ELF-1 (cell line): ENCODE measurements at places on chromosomes 11 and 22.
A peak's percentile ranks its signal among the peaks of the same experiment; 100 is the strongest.

DNA sequence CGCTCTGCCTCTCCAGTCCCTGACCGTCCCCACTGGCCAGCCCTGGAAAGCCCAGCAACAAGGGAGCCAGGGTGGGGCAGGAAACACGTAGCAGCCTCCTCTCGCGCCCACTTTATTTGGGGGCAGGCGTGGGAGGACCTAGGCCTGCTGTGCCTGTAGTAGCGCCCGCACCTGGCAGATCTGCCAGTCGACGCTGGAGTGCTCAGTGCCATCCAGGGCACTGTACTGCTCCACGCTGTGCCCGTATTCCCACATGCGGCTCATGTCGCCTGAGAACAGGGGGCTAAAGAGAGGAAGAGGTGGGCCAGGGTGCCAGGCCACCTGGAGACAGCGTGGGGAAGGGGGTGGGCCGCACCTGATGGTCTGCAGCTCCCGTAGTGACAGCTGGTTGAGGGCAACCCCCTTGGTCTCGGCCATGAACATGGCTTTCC is 17.0 kb upstream of the DRICH1 start:
- no peak for DNase-seq

- peak; percentile 43 for DNase-seq
These were observed 89.4 kb downstream of the LDLRAD3 start for GRCh38 chr11:36033082-36033751.

DNA sequence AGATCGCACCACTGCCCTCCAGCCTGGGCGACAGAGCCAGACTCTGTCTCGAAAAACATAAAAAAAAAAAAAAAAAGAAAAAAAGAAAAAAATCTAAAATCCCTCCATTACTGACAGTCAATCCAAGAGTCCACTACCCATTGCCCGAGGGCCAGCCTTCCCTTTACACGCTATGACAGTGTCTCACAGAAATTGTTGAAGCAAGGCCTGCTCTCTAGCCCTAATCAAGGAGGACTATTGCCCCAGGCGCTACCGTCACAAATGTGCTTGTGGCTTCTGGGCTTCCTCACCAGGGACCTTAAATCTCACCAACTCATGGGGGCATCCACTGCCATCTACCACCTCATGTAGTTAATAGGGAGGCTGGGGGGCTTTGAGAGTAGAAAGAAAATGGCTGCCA is 49.9 kb downstream of the UBASH3B start:
- DNase-seq, result no peak

DNA sequence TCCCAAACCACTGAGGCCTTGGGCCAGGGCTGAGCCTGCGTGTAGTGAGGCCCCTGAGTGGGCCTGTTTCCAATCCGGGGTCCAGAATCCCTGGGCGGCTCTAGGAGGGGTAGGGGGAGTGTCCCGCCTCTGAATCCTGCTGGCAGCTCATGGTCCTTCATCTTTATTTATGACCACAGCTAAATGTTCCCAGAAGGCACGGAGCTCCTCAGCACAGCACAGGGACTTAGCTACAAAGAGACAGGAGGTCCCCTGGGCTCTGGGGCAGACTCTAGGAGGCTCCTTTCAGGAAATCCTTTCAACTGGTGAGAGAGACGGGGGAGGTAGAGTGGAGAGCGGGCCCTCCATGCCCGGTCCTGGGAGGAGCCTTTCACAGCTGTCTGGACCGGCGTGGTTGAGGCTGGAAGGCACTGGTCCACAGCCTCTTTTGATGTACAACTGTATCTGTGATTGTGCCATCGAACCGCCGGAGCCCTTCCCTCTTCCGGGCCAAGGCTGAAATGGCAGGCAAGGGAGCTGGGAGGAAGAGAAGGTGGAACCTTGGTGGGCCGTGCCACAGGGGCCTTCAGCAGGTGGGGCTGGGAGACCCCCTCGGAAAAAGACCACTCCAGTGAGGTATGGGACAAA is 46.8 kb downstream of the SCUBE1 start:
- no peak for DNase-seq

- DNase-seq, result peak; percentile 93
These were observed 88.6 kb downstream of the PLEKHA7 start for GRCh38 chr11:16925561-16926065.

GRCh38 chr11:46353698-46354097 is 6.4 kb downstream of the DGKZ start:
- DNase-seq, result no peak

GRCh38 chr11:32905028-32905667 is 12.5 kb downstream of the QSER1 start:
- DNase-seq, result no peak

GRCh38 chr22:49366437-49366836 is 461.2 kb downstream of the BRD1 start:
- DNase-seq, result no peak

DNA sequence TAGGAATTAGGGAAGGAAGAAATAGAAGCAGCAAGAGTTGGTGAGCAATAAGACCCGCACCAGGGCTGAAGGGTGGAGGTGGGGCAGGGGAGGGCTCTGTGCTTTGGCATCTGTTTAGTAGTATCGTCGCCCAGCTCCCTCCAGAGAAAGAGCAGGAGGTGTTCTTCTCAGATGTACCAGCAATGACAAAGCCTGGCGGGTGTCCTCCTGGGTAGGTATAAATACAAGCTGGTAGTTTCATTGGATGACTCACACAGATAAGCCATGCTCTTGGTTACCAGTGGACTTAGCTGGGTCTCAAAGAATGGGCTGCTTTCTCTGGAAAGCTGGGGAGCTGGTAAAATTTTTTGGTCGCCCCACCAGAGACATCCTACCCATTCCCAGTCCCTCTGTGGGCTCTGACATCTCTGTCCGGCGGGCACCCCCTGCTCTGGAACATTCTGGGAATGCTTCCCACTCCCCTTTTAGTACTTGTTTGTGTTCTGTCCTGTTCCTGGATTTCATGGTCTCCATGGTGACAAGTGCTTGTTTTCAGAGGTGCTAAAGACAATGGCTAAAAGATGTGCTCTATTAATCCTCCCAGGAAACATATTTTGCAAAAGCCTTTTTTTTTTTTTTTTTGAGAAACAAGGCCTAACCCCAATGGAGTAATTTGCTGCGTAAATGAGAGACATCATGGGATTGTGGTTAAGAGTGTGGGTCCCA is 15.4 kb upstream of the TUBA8 start:
- no peak for DNase-seq

DNA sequence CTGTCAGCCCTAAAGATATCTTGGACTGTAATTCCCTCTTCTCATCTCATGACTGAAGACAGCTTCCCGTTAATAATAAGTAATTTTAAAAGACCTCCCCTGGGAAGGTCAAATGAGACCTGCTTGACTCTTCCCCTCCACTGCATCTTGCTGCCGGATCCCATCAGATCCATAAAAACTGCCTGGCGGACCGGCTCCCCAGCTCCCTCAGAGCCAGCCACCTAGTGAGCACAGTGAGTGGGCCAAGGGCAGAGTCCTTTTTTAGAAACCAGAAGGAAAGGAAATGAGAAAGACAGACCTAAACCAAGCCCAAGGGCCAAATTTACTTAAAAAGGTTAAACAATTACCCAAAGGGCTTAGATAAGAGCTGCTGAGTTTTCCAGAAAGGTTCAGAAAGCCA is 595.3 kb downstream of the OPCML start:
- peak; percentile 16 for DNase-seq

- DNase-seq, result no peak
These were observed 149.1 kb downstream of the UVRAG start for GRCh38 chr11:75964071-75964470.

GRCh38 chr11:70540196-70540595 is 141.9 kb downstream of the CTTN start:
- no peak for DNase-seq

- peak; percentile 9 for DNase-seq
These were observed 8.6 kb downstream of the TCN1 start for GRCh38 chr11:59857439-59858434.

GRCh38 chr22:43333978-43334377 is 9.2 kb downstream of the SCUBE1 start:
- no peak for DNase-seq

DNA sequence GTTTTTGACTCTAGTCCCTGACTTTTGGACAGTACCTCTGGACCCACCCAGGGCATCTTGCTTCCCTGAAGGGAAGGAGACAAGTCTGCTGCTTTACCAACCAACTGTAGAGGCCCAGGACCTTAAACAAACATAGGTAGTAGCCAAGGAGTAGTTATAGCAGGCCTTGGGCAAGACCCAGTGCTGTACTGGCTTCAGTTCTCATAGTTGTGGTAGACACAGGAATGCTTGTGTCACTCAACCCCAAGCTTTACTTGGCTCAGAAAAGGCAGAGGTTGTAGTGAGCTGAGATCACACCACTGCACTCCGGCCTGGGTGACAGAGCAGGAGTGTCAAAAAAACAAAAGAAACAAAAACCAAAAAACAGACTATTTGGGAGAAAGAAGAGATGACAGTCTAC is 21.3 kb upstream of the OR52M1 start:
- DNase-seq, result no peak

GRCh38 chr11:95266751-95267374 is 35.9 kb upstream of the SESN3 start:
- DNase-seq, result no peak

DNA sequence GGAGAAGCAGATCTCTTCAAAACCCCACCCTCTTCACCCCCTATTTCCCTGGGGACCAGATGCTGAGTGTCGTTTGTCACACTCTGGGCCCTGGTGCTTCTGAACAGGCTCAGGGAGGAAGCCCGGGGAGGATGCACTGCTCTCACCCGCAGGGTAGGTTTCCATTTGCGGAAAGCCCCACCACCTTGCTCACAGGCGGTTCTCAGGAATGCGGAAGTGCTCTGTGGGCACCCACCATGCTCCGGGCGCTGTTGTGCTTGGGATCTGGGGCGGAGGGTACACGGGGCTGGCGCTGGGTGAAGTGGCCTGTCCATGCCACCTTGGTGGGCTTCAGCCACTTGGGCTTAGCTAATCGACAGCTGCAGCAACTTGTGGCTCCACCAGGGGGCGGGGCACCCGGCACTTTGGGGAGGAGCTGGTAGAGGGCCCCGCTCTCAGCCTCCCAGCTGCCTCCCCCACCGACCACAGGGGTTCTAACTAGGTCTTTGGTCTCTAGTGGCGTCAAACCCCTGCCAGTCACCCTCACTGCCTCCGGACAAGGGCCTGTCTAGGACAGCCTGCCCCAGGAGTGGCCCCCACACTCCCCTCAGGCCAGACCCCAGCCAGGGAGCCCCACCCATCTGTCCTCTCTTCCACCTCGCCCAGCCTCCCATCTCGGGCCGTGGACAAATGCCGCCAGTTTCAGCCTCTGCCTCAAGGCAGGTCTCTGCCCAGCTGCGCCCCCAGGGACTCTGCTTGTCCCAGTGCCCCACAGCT is 7.4 kb downstream of the NDUFV1 start:
- peak; percentile 85 for DNase-seq

DNA sequence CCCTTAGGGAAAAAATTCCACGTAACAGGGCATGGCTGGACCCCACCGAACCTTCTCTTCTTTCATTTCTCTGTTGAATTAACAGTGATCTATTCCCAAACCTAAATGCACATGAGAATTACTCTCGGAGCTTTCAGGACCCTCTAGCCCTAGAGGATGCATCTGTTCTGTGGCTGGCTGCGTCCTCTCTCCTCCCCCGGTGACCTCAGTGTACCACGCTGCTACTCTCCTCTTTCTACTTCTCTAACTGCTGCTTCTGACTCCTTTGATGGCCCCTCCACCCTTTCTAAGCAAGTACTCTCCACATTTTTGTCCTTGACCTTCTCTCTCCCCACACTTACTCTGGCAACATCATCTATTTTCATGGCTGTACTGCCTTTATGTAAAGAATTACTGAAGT is 12.1 kb upstream of the APOA1 start:
- no peak for DNase-seq

DNA sequence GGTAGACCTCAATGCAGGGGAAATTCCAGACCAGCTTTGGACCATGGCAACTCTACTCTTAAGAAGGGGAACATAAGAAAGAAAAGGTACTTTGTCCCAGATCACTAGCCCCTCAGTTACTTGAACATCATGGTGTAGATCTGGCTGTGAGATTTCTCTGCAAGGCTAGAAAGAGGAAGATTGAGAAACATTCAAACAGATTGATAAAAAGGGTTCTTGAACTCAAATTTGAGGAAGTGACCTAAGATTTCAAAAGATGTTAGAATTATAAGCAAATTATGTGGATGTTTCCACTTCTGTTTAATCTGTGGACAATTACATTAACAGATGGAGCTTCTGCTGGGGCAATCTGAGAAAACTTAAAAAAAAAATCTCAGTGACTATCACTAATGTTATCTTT is 21.8 kb upstream of the UPB1 start:
- no peak for DNase-seq

DNA sequence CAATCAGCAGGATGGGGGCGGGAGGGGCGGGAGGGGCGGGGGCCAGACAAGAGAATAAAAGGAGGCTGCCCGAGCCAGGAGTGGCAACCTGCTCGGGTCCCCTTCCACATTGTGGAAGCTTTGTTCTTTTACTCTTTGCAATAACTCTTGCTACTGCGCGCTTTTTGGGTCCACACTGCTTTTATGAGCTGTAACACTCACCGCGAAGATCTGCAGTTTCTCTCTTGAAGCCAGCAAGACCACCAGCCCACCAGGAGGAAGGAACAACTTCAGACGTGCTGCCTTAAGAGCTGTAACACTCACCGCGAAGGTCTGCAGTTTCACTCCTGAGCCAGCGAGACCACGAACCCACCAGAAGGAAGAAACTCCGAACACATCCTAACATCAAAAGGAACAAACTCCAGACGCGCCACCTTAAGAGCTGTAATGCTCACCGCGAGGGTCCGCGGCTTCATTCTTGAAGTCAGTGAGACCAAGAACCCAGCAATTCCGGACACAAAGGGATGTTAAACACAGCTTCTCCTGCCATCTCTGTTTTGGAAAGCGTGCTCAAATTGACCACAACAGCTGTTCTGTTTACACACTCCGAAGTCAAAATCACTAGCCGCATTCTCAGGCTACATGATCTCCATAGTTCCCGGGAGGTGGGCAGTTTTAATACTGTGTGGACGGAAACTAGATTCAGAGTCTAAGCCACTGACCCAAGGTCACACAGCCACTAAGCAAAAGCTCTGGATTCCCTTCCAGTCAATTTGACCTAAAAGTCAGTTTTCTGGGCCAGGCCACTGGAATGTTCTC is 11.9 kb downstream of the PLAAT2 start:
- DNase-seq, result no peak

- no peak for DNase-seq
These were observed 480.9 kb downstream of the CNTN5 start for GRCh38 chr11:99501655-99502054.

DNA sequence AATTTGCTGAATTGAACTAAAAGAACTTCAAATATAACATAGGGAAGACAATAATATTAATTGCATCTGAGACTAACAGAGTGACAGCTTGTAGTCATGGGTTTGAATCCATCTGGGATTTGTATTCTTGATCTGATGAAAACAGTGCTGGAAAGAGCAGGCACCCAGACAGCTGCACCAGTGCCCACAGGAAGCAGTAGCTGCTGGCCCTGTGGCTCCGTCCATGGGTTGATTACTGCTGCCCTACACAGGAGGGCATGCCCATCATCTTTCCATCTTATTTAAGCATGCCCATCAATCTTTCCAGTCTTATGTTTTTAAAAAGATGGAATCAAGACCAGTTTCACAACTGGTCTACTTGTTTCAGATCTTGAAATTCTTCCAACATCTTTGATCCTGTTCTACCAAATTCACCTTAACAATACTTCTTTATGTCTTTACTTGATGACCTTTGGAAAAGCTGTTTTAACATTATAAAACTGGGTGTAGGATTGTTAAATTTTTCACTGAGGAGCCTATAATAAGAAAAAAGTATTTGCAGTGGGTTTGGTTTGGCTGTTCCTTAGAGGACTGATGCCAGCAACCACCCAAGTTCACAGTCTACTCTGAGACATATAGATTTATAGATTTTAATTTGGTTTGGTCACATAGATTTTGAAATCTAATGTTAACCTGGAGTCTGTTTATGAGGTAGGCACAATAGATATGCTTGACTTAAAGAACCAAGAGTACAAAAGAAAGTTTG is 761 bp upstream of the NXPE4 start:
- no peak for DNase-seq

GRCh38 chr22:33666961-33667619 is 253.2 kb downstream of the LARGE1 start:
- peak; percentile 26 for DNase-seq
